Nucleus accumbens (tissue), 56 donors: ENCODE measurements at places on chromosomes 3 and 15.

- DNase-seq: no peak
These were observed 128.1 kb upstream of the WNT5A start for GRCh38 chr3:55615039-55615693.

GRCh38 chr3:144181062-144181461 is 209.4 kb downstream of the DIPK2A start:
- DNase-seq: no peak

DNA sequence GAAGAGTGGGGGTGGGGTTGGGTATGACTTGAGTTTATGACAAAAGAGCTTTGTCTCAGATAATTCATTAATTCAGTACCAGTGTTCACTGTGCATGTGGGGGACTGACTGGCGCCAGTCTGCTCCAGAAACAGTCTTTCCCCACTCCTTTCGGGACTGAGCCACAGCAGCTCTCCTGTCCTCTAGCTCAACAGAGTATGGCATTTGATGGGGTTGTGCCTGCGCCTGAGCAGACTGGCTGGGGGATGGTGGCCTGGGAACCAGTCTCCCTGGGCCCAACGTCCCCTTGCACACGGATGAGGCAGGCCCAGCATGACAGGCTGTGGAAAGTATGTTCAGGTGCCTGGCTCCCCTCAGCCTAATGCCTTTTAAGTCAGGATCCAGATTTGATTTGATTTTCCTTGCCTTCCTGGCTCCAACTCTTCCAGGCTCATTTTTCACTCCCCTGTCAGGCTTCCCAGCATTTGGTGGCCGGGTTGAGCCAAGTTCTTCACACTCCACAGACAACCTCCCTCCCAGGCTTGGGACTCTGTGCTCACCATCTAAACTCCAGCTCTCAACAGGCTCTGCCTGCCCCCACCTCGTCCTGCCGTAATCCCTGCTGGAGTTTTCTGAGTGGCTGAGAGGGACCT is 105.0 kb downstream of the MYLK start:
- peak; percentile 11 for DNase-seq

GRCh38 chr3:169669816-169670215 is 6.3 kb upstream of the MECOM start:
- DNase-seq: no peak

- DNase-seq: no peak
These were observed 16.6 kb downstream of the CAPN3 start for GRCh38 chr15:42375941-42376340.

- DNase-seq: no peak
These were observed 167.1 kb downstream of the SHOX2 start for GRCh38 chr3:157939166-157939565.

- DNase-seq: no peak
These were observed 165.3 kb upstream of the TBL1XR1 start for GRCh38 chr3:177362626-177363025.

DNA sequence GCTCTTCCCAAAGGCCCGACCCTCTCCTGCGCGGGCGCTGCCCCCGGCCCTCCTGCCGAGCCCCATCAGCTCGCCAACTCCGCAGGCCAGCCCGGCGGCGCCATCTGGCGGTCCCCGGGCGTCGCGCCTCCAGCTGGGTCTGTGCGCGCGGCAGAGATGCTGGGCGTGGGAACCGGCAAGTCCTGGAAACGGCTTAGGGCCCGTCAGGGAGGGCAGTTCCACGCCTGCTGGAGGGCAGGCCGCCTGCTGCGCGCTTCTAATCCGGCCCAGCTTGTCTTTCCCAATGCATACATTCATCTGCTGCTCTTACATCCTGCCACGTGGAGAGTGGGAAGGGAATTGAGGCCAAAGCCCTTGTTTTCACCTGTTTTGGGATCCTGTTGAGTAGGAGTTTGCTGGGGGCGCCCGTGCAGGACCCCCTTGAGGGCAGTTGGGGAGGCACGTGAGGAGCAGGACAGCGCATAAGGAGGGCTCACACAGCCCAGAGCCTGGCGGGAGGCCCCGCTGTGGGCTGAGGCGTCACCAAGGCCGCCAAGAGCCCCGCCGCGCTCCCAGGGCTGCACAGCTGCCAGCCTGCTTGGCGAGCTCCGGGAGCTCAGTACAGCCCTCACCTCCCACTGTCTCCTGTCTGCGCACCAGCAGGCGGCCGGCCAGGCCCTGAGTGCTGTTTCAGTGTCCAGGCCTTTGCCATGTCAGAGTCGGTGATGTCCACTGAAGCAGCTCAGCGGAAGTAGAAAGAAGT is 165.6 kb downstream of the NSMCE3 start:
- peak; percentile 63 for DNase-seq

GRCh38 chr3:41258239-41258800 is 59.0 kb downstream of the CTNNB1 start:
- no peak for DNase-seq

GRCh38 chr3:151264605-151265004 is 13.7 kb downstream of the P2RY14 start:
- no peak for DNase-seq

DNA sequence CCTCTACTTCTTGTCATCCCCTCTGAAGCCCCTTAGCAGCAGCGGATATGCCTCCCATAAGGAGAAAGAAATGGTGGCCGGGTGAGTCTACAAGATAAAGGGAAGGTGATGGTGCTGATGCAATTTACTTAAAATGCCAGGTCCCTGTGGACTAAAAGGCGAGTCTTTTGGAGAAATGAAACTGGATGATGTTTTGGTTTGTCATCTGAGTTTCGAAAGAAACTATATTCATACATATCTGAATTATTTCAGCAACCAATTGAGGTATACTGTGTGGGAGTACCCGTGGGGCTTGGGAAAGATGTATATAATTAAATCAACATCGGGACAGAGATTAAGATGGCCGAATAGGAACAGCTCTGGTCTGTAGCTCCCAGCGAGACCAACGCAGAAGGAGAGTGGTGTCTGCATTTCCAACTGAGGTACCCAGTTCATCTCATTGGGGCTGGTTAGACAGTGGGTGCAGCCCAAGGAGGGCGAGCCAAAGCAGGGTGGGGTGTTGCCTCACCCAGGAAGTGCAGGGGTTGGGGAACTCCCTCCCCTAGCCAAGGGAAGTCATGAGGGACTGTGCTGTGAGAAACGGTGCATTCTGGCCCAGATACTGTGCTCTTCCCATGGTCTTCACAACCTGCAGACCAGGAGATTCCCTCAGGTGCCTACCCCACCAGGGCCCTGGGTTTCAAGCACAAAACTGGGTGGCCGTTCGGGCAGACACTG is 210.6 kb upstream of the CHRM5 start:
- no peak for DNase-seq

GRCh38 chr15:91271565-91272153 is 171.6 kb downstream of the SV2B start:
- peak; percentile 11 for DNase-seq

GRCh38 chr3:177150970-177151627 is 46.2 kb downstream of the TBL1XR1 start:
- no peak for DNase-seq

GRCh38 chr3:196619223-196619622 is 20.3 kb upstream of the NRROS start:
- DNase-seq: no peak

GRCh38 chr3:159866201-159866746 is 122.4 kb upstream of the IL12A start:
- DNase-seq: no peak

GRCh38 chr15:45473068-45473467 is 49.5 kb downstream of the SLC30A4 start:
- DNase-seq: no peak
